ENCODE measurements at places on chromosomes 5 and 9.
A peak's percentile ranks its signal among the peaks of the same experiment; 100 is the strongest.

- DNase-seq = no peak
These were observed 93.4 kb downstream of the RXRA start for GRCh38 chr9:134419684-134420076.

DNA sequence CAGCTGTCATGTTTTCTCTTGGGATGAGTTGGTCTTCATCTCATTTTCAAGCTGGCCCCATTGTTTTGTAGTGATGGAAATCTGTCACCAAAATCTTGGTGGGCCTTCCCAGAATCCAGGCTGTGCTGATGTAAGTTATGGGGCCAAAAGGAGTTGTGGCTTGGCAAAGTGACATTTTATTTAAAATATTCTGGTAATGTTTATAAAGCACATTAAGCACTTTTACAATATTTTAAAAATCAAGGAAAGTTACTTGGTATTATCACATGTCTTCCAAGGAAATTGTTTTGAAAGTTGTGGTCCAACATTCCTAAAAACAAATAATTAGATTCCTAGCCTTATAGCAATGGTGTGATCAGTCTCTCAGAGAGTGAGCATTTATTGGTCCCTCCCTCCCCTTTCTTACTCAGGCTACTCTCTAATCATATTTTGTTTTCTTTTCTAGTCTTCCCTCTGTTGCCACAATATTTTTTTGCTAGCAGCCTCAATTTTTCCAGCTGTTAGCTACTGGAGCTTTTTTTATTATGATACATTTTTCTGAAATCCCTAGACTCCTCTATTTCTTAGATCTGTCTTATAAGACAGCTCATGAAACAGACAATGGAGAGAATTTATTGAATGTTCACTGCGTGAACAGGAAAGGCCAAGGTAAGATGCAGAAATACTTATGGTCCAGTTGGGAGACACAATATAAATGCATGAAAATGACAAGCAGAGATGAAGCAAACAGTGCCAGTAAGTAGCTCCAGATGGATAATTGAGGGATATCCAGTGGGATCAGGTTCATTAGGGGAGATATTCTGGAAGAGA is 408.1 kb upstream of the ZNF608 start:
- no peak for DNase-seq

DNA sequence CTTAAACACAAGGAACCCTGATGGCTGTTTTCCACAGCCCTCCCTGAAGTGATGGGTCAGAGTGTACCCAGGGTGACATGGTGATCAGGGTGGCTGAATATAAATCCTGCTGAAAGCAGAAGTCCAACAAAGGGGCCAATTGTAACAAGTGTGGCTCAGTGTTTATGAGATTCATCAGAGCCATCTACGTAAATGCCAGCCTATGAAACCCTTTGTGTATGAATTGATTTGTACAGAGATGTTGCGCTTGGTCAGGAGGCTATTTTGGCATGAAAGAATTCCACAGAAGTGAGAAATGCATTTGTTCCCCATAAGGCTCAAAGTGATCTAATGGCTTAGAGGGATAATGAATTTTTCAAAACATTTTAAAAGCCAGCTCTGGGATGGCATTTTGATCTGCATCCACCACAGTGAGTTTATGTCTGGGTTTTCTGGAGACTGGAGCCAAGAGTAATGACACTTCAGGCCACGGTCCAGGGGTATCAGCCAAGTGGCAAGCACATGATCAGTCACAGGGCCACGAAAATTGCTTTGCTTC is 12.4 kb downstream of the PRUNE2 start:
- no peak for DNase-seq

DNA sequence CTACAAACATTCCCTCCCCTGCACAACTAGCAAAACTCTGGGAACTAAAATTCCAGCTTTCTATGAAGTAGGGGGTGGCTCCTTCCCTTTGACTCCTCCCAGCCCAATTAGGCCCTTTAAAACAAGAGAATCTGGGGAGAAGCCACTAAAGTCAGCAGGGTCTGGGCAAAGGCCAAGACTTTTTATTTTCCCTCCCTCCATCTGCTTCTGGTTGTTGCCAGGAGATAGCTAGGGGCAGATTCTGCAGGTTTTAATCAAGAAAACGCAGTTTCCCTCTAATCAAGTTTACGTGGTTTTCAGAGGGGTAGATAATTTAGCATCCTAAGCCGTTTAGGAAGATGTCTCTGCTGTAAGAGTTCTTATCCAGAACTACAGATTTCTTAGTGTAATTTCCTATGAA is 114.5 kb upstream of the CDH6 start:
- DNase-seq = no peak

GRCh38 chr5:172983542-172984243 is at the start of gene ATP6V0E1:
TSS of gene ATP6V0E1 (plus strand) at chr5:172983771. CDS start at chr5:172983861, 90 bp downstream.
- peak; percentile 98 for DNase-seq

DNA sequence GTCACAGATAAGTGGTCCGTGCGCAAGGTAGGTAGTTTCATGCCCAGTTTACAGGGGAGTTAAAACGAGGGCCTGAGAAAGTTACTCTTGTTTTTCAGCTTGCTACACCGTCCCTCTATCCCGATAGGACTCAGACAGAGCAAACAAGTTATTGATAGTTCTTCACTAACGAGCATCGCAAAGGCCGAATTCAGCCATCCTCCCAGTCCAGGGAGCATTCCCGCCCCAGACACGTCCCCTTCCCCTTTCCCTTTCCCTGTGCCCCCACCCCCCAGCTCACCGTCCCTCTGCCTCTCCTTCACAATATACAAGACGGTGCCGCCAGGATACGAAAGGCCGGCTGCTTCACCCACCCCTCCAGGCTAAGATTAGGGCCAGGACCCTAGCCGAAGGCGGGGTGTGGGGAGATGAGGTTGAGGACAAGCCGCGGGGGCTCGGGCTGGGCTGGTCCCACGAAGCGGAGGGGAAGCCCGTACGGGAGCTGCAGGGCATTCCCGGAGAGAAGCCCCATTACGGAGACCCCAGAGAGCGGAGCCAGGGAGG is 599 bp downstream of the KIAA1191 start:
- no peak for DNase-seq

- DNase-seq = no peak
These were observed 84.3 kb upstream of the ACTBL2 start for GRCh38 chr5:57566914-57567313.

- no peak for DNase-seq
These were observed 216.8 kb downstream of the PAX5 start for GRCh38 chr9:36817160-36817834.

DNA sequence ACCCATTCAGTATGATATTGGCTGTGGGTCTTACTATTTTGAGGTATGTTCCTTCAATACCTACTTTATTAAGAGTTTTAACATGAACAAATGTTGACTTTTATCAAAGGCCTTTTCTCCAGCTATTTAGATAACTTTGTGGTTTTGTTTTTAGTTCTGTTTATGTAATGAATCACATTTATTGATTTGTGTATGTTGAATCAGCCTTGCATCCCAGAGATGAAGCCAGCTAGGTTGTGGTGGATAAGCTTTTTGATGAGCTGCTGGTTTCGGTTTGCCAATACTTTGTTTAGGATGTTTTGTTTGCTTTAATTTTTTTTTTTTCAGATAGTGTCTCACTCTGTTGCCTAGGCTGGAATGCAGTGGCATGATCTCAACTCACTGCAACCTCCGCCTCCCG is 609.0 kb upstream of the COX7C start:
- no peak for DNase-seq

- no peak for DNase-seq
These were observed 18.6 kb upstream of the SPATA31D1 start for GRCh38 chr9:81969971-81970370.

DNA sequence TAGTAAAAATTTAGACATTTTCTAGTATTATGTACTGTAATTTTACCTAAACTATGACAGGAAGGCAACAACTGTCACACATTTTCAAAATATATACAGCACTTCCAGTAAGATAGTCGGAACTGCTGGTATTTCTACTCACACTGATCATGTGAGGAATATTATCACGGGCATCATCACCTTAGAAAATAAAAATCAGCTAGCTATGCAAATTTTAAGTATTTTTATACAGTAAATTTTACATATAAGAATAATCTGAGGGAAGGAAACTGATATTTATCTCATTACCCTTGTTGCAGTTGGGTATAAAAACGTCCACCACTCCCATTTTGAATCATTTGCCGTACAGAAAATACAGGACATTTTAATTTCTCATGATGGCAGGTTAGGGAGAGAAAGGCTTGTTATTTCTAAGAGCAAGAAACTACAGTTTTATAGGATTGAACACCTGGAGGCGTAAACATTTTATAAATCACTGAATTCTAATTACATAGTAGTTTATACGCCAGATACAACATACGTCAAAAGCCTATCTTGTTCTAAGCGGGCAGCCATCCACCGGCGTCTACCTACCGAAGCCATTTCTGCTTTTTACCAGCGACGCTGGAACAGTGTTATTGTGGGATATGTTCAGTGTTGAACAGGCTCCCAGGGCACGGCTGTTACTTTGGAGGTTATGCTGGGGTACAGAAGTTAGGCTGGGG is 729 bp upstream of the TNPO1 start:
- no peak for DNase-seq

DNA sequence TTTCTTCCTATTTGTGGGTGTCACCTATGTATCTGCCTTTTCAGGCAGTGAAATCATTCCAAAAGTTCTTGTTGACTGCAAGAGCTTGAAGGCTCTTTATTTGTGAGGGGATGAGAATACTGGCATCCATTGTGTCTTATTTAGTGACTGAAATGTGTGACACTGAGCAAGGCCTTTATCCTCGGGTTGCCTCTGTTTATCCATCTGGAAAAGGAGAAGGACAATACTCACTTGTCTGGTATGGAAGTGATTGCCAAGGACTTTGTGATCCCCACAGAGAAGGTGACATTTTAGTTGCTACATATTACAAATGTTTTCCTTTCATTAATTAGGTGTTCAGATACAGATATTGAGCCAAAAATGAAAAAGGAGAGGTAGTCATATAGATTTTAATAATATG is 80.2 kb downstream of the ARRDC3 start:
- DNase-seq = no peak

DNA sequence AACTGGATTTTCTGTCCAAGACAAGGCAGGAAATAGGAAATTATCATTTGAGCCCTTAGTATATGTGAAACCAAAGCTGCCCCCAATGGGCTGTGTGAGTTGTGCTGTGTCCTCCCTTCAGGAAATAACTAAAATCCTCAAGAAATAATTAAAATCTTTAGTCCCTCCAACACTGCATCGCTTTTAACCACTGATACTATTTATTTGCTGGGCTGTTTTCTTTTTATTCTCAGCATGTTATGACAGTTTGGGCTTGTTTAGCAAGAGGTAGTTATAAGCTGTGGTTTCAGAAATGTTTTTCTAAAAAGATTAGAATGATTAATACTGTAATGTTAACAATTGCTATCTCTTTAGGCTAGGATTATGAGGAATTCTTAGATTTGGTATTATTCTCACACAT is 187.0 kb upstream of the KCNN2 start:
- no peak for DNase-seq

- no peak for DNase-seq
These were observed 641.6 kb downstream of the LRRC70 start for GRCh38 chr5:63220244-63220643.

- no peak for DNase-seq
These were observed 57.6 kb downstream of the SH3TC2 start for GRCh38 chr5:149005077-149005892.

- no peak for DNase-seq
These were observed 52.3 kb upstream of the JMY start for GRCh38 chr5:79183617-79184016.
